Activated CD4-positive, CD25-positive, alpha-beta regulatory T cell (primary cell): ENCODE measurements at places on chromosomes 7 and 10.

DNA sequence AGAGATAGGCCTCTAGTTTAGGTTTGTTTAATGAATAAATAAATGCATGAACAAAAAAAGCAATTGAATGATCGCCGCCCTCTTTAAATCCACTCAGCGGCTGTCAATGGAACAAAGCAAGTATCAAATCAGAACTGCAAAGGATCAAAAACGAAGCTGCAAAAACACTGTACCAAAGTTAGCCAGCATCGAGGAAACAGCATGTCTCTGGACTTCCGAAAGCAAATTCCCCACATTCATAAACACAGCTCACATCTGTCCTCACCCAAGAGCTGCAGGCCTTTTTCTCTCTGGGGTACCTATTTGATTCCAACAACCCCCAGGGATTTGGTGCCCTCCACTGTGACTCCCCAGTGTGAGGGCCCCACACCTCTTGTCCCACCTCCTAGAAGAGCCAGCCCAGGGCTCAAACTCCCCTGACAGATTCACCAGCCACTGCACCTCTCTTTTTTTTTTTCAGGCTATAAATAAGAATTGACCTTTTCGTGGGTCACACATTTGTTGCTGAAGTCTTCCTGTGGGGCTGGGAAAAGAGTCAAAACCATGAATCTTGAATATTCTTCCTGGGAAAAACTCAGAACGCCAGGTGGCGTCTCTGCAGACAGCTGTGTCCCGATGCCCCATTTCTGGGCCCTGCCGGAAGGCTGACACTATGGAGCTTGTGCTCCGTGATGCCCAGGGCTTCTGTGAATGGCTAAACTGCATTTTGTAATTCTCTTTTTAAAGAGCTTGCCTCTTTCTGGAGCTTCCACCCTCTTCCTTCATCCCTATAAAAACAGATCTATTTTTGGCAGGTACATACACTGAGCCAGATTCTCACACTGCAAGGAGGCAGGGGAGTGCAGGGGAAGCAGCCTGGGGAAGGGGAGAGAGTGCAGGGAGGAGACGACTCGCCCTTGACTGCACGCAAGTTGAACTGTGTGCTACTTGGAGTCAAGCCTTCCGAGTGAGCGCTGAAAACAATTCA lies 51.7 kb downstream of the HSPA12A start:
- DNase-seq = no peak

GRCh38 chr10:104582966-104583365 lies 58.1 kb upstream of the SORCS3 start:
- DNase-seq = no peak

GRCh38 chr7:26593896-26594295 lies 270.5 kb downstream of the SKAP2 start:
- DNase-seq = no peak

GRCh38 chr10:97539523-97540200 lies 32.9 kb upstream of the ANKRD2 start:
- DNase-seq = no peak

GRCh38 chr10:34161777-34162370 lies 653.2 kb downstream of the PARD3 start:
- DNase-seq = no peak

- no peak for DNase-seq
Measured at GRCh38 chr7:63113713-63114285, 884.9 kb upstream of the ZNF722 start.

- no peak for DNase-seq
Measured at GRCh38 chr10:4474829-4475228, 351.2 kb upstream of the AKR1E2 start.

- DNase-seq = no peak
Measured at GRCh38 chr7:86788948-86789347, 145.2 kb downstream of the GRM3 start.

DNA sequence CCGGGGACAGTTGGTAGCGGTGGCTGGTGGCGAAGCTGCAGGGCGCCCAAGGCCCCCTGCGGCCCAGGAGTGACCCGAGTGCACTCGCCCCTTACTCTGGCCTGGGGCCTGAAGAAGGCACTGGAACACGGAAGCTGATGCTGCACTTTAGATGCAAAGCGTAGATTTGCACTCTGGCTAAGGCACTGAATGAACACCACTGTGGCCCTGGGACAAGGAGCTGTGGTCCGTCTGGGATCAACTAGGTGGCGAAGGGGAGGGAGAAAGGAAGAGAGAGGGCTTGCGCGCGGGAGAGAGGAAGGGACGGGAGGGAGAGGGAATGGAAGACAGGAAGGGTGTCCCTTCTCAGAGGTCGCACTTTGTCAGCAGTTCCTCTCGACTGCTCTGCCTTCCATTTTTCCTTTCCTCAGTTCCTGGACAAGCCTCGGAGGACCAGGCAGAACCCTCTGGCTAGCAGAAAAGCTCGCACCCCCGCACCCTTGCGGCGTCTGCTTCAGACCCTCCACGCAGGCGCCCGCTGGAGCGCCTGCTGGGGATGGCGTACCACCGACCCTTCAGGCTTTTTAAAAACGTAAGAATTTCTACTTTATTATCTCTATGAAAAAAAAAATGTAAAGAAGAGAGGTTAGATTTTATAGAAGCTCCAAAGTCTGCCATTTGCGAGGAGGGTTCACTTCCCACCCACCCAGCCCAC lies 1.2 kb downstream of the FERD3L start:
- DNase-seq = no peak

DNA sequence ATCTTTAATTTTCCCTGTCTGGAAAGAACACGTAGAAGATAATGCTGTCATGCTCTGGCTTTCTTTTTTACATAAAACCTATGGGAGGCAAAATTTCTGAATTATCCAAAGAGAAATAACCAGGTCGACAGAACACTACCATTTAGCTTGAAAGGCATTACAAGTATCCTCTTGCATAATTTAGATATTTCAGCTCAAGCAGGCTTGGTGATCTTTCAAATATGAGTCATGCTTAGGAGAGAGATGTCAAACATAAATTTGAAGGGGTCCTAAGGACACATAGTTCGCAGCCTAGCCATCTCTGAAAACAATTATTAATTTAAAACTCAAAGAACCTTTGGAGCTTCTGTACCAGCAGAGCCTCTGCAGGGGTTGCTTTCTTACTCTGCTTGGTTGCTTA lies 100.9 kb downstream of the FAS start:
- DNase-seq = no peak

GRCh38 chr7:111324776-111325175 lies 233.8 kb downstream of the LRRN3 start:
- DNase-seq = no peak

DNA sequence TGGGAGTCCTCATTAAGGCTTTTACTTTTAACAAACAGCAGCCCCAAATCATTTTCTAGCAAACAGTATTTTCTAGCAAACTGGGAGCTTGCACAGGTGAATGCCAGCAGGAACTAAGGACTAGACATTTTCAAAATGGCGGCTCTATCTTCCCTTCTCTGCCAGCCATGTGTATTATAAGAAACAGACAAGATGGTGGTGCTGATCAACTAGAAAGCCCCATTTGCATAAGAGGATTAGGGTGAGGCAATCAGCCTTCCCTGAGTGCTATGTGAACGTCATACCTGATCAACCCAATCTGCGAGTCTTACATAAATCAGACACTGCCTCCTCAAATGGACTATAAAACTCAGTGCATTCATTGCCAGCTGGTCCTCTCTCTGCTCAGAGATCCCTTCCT lies 479.6 kb downstream of the IPMK start:
- no peak for DNase-seq

DNA sequence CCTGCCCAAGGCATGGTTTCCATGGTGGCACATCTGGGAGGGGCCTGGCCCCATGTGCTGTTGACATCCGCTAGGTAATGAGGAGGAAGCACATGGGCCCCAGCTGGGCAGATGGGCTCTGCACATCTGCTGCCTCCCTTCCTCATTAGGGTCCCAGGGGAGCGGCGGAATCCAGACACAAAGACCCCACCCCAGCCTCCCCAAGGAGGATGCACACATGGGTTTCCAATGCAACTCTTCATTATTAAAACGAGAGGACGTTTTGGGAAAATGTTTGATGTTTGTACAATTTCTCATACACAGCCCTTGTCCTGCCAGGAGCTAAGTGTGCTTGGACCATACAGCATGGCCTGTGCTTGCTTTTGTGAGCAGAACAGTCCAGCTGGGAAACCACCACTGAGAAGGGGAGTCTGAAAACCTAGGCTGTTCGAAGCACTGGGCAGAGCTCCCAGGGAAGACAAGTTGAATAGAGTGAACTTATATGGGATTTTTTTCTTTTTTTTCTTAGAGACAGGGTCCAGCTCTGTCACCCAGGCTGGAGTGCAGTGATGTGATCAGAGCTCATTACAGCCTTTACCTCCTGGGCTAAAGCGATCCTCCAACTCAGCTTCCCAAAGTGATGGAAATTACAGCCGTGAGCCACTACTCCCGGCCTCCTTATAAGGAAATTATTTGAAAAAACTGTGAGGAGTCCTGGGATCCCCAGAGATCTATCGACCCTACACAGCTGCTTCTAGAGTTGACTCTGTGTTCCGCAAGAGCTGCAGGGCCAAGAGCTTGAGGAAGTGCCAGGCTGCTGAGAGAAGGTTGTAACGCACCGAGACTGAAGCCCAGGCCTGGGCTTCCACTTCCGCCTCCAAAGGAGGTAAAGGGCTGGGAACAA lies 23.4 kb downstream of the FAM107B start:
- DNase-seq = no peak

GRCh38 chr10:126500185-126500584 lies 111.9 kb upstream of the ADAM12 start:
- no peak for DNase-seq

DNA sequence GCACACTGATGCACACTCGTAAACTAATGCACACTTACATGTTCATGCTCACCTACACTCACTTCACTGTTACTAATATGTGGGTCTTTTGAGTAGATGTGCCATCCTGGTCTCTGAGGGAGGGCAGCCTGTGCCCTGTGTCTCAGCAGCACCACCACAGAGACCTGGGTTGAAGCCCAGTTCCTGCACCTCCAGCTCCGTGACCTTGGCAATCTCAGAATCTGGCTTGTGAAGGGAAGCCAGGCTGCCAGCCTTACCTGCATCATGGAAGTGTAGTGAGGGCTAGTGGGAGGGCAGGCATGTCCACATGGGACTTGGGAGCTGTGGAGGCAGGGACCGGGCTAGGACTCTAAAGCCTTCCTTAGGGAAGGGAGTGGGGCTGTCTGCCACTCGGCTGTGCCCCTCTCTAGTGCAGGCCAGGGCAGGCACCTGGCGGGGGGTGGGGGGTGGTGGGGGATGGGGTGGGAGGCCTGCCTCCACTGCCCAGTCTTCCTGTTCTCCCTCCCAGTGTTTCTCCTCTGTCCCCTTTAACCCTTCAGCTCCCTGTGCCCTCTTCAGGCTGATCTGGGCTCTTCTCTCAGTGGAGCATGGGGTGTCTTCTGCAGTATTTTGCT lies 8.1 kb downstream of the ADCY1 start:
- no peak for DNase-seq

DNA sequence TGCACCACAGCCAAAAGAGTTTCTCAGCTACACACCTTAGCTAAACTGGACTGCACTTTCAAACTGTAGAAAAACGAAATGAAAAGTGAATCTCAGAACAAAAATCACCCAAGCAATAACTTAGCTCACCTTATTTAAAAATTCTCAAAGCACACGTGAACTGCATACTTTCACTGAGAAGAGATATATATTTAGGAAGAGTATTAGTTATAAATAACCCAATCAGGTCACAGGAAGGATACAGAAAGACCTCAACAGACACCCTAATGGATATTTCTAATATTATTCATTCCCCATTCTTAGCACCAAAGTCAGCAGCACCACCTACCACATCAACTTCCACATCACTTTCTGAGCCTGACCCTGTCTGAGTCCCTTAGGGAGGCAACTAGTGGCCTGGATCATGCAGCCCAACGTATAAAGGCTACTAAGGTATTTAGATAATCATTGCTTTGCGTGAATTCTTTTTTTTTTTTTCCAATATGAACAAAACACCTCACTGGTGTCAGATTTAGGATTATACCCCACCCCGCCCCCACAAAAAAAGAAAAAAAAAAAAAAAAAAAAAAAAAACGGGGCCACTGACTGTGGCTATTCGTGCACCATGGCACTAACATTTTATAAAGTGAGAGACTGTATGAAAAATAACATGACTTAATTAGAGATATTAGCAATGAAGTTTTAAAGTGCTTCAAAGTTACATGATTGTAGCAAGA lies 2.6 kb downstream of the ABI1 start:
- DNase-seq = no peak

DNA sequence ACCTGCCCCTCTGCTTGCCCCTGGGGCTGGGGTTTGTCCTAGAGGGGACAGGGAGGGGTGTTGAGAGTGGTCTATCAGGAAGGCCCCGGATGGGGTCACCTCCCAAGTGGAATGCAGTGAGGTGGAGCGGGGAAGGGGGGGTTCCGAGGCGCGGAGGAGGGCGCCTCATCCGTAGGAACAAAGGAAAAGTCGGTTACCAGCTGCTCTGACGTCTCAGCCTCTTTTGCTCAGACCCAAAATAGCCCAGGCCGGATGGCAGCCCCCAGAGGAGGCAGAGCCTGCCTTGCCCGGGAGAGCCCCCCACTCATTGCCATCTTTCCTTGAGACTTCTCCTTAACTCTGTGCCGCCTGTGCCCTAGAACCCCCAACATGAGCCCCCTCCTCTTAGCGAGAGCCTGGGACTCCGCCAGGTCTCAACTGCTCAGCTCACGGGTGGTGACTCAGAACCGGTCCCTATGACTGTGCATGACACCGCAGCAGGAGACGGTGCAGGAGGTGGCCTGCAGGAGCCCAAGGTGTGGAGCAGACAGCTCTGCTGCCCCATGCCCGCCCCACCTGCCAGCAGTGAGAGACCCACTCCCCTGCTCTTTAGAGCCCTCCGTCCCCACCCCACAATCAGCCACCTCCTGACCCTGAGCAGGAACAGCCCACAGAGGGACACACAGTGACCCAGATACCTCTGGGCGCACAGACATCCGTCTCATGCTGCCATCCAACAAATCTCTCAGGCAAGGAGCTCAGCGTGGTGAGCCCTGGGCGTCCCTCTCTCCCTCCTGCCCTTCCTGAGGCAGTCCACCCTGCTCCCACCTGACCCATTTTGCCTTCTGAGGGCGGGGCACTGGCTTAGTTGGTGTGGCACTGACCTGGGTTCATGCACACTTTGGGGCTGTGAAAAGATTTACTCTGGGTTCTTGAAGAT lies 13.1 kb downstream of the STX1A start:
- DNase-seq = no peak

DNA sequence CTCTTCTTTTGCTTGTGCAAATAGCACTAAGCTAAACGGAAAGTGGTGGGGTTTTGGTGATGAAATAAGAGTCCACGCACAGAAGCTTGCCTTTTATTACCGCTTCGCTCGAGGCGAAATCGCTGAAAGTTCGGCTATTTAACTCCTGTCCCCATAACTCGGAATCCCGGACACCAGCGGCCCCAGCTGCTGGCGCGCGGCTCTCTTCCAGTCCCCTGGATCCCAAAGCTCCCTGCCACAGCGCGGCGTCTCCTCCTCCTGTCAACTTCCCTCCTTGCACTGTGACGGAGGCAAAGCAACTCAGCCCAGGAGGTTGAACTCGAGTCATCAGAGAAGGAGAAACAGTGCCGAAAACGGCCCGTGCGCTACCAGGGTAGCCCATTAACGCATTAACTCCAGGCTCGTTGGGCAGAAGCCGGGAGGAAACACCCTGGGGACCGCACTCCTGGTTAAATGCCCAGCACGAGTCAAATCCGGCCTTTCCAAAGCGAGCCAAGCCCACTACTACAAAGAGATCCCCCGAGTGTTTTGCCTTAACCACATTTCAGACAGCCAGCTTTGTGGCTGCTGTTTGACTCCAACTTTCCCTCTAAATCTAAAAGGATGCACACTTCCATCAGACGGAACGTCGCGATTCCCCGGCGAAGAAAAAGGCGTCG lies 1.3 kb downstream of the SEMA3D start:
- DNase-seq = no peak
